Large intestine (tissue), 12 donors: ENCODE measurements at places on chromosomes 12 and 14. TPM values are rescaled to one million over a fixed set of nuclear protein-coding genes. Genes with fewer than 3 reads are reported as not detected.

TTC6 gene
- 2.1 TPM for polyA plus RNA-seq

PPFIA2 gene
- 2.4 TPM for polyA plus RNA-seq

ACRBP gene
- 4.0 TPM for polyA plus RNA-seq

TAS2R43 gene
- polyA plus RNA-seq, result 0.48 TPM

RNASE12 gene
- not detected for polyA plus RNA-seq

EML1 gene
- polyA plus RNA-seq, result 22.0 TPM

DNA sequence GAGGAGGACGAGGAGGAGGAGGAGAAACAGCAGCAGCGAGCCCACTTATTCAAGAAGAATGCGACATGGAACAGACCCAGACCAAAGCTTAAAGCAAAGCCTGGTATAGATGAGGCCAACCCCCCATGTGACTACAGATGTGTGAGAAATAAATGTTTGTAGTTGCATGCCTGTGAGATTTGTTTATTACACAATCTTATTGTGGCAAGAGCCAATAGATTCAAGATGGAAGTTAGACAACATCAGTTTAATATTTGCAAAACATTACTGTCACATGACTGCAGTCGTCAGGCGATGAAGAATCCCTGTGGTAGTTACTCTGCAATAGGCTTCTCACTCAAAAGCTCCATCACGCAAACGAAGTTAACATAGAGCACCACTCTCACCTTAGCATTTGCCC is 17.2 kb upstream of the SLC35F4 start:
- DNase-seq, result no peak

- DNase-seq, result no peak
These were observed 723.1 kb upstream of the TBX3 start for GRCh38 chr12:115407036-115407435.

DNA sequence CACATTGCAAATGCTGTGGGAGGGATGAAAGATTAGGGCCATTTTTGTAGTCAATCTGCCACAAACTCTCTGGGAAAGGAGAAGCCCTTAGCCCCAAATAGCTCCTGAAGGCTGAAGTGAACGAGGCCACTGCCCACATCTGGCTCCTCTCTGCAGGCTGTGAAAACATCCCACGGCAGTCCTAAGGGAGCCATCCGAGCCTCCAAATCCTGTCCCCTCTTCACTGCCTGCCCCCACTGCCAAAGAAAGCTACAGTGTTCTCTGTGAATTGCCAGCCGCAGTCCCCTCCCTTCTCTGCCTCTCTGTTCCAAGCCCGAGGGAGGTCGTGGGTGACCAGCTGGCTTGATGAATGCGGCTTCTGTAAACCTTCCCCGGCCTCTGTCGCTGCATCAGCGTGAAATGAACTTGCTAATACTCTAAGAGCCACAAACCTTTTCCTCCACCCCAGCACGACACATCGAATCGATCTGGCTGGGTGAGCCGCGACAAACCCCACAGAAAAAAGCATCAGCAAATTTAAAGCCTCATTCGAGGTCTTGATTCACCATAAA is 180.7 kb upstream of the NRXN3 start:
- DNase-seq, result no peak

GRCh38 chr14:68782091-68782981 is 10.5 kb downstream of the ZFP36L1 start:
- peak; percentile 58 for DNase-seq

DNA sequence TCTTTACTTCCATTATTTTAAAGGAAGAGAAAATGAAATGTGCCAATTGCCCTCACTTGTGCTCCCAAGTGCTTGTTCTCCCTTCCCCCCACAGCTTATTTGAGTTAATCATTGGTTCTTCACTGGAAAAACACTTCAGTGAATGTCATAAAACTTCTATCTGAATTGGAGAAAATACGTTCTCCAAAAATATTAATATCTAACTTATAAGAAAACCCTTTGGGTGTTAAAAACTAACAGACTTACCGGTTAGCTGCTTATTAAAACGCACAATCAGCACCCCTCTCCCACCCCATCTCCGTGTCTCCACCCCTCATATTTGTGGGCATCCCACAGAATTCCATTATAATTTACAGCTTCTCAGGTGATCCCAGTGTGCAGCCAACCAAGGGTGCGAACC is 31.7 kb downstream of the PLEKHA5 start:
- peak; percentile 72 for DNase-seq

DNA sequence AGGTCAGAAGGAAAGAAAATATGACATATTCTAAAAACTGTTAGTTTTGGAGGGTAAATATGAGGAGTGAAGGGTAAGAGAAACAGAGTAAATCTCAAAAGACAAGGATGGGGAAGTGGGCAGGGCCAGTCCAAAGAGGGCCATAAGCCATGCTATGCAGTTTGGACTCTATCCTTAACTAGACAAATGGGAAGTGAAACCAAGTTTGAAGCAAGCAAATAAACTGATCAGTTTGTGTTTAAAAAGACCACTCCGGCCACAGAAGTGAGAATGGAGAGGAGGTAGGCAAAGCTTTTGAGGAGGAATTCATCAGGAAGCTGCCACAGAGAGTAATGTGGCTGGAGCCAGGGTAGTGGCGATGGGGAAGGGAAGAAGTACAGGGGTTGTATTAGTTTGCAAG is 37.5 kb upstream of the DAAM1 start:
- no peak for DNase-seq

DNA sequence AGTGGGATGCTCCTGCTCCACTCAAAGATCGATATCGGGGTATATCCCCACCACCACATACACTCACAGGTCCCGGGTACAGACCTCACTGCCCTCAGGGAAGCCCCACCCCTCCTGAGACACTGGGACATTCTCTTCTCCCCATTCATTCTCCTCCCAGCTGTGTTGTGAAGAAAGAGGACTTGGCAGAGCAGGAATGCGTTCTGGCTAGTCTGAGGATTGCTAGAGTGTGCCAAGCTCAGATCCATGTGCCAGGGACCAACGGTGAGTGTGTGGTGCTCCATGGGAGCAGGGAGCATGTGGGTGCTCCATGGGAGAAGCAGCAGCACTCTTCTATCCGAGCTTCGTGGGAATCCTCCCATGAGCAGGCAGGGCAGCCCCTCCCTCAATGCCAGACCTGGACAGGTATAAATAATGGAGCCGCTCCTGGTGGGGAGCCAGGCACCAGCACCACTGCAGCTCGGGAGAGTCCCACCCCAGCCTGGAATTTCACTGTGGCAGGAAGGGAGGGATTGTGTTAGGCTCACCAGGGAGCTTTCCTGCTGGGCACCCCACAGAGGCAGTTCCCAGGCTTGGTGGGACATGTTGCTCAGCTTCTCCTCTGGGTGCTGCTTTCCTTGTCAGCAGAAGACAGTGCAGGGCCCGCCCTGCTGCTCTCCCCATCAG is 2.3 kb upstream of the KRT5 start:
- no peak for DNase-seq

- no peak for DNase-seq
These were observed 645.0 kb upstream of the NOVA1 start for GRCh38 chr14:27242874-27243273.
